ENCODE measurements at places on chromosomes 7 and 10. TPM values are rescaled to one million over a fixed set of nuclear protein-coding genes. Genes with fewer than 3 reads are reported as not detected.

Gene GDF2
- total RNA-seq: not detected

Gene STAG3
- total RNA-seq: 1.0 TPM

Gene EFCAB10
- total RNA-seq: not detected

Gene LRRN3
- total RNA-seq: 0.56 TPM

Gene TRPV6
- not detected for total RNA-seq

Gene MACC1
- not detected for total RNA-seq

Gene TSPAN15
- total RNA-seq: 0.94 TPM

Gene PNLIPRP3
- not detected for total RNA-seq

Gene AS3MT
- total RNA-seq: 2.7 TPM
